ENCODE measurements at places on chromosomes 2 and 18.

GRCh38 chr2:102266204-102266603 lies 45.2 kb upstream of the IL1RL1 start:
- DNase-seq: no peak

- no peak for DNase-seq
Measured at GRCh38 chr18:73752546-73752945, 395.1 kb downstream of the FBXO15 start.

DNA sequence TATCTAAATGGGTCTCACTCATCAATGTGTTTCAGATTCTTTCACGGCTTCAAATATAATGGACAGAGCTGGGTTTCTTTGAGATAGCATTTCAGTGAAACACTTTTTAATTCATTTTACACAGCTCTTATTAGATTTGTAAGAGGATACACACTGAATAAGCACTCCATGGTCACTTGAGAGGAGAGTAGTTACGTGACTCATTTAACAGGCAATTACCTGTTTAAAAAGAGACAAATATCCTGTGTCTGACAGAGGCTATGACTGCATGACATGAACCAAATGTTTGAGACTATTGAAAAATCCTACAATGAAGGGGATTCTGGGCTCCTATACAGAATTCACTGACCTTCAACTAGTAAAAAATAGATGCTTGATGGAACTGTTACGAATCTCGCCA lies 786.9 kb downstream of the EPHA4 start:
- DNase-seq: no peak

DNA sequence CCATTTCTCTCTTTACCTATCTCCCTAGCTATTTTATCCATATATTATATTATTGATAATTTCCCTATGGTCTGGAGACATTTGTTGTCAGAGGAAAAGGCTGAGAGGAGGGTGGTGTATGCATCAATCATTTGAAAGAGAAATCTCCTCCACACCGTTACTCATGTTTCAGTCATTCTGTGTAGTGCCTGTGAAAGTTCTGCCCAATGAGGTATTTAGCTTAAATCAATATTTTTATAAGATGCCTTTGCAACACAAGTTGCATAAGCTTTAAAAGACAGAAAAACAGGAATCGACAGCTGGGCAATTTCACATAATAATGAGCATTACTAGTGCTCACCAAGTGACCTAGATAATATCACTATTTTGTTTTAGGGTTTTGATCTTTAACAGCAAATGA lies 363.7 kb upstream of the FSIP2 start:
- no peak for DNase-seq

DNA sequence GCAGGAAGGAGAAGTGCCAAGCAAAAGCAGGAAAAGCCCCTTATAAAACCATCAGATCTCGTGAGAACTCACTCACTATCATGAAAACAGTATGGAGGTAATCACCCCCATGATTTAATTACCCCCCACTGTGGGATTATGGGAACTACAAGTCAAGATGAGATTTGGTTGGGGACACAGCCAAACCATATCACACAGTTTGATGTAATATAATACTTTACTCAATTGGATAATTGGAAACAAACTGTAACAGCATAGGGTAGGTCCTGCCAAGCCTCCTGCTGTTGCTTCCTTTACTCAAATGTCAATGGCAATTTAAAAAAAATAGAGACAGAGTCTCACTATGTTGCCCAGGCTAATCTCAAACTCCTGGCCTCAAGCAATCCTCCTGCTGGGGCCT lies 15.5 kb upstream of the METTL21A start:
- no peak for DNase-seq

GRCh38 chr18:54765636-54766375 lies 62.5 kb upstream of the RAB27B start:
- no peak for DNase-seq

GRCh38 chr18:40676668-40677067 lies 1278.4 kb upstream of the PIK3C3 start:
- DNase-seq: no peak

DNA sequence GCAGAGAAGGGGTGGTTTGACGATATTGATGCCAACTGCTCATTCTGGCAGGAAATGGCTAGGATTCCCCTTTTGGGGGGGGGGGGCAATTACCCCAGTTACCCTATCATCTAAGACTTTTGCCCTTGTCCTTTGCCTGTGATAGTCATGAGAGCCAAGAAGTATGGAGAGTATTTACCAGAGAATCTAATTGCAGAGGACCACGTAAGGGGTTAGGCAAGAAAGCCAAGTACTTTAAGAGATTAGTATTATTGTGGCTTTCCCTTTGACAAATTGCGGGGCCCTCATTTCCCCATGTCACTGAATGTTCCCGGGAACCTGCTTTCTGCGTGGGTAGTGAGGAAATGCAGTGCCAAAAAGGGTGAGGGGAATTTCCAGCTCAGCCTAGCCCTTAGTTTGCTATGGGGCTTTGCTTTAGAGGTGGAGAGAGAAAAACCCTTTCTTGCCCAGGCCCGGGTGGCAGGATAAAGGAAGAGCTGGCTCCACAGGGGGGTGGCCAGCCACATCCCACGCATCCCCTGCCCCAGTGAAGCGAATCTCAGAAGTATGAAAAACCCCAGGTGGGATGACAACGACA lies 1.5 kb downstream of the AQP4 start:
- DNase-seq: no peak

DNA sequence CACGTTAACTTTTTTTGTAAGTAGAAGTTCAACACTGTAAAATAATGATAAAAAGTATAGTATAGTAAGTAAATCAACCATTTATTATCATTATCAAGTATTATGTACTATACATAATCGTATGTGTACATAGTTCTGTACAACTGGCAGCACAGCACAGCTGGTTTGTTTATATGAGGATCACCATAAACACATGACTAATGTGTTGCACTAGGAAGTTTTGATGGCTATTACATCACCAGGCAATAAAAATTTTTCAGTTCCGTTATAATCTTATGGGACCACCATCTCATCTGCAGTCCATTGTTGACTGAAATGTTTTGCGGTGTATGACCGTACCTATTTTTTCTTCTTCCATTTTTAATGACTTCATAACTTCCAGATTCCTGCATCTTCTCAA lies 39.2 kb upstream of the ZNF385B start:
- DNase-seq: no peak

- no peak for DNase-seq
Measured at GRCh38 chr2:55052129-55053061, 2.1 kb upstream of the RTN4 start.

- DNase-seq: no peak
Measured at GRCh38 chr2:152251811-152252210, 76.2 kb upstream of the STAM2 start.

GRCh38 chr2:96325041-96325883 lies at the start of gene ITPRIPL1:
ITPRIPL1 (plus strand) TSS chr2:96325317; CDS start chr2:96325840, 523 bp downstream.
- DNase-seq: no peak

DNA sequence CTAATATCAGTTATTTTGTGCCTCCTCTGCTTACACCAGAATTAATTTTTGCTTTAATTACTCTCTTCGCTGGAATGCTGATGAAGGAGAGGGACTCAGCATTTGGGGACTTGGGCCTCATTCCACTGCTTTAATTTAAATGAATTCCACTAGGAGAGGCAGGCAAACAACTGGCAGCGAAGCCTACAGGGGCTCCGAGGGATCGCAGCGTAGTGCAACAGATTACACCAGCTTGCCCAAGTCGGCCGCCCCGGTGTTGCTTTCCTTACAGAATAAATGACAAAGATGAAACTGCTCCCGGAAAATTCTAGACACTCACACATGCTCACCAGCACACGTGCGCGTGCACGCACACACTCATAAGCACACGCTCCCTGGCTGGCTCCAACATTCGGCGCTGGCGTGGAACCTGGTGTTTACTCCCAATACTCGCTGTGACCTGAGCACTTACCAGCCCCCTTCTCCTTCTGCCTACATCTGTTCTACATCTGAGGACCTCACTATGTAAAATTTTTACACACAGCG lies 175.4 kb downstream of the ZNF521 start:
- DNase-seq: no peak

DNA sequence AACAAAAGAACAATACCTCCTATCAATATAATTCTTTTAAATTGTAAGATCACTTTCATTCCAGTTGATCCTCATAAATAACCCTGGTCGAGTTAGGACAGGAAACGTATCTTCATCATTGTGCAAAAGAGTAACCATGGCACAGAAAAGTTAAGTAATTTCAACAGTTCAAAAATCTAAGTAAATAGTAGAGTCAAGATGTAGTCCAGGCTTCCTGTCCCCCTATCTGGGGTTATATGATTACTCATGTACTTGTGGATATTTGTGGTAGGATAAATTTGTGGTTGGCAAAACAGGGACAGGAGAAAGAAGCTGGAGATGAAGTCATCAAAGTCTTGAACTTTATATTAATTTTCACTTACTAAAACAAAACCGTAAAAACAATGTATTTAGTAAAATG lies 772.6 kb downstream of the TSN start:
- no peak for DNase-seq

GRCh38 chr2:154452906-154453493 lies 245.5 kb upstream of the KCNJ3 start:
- no peak for DNase-seq

DNA sequence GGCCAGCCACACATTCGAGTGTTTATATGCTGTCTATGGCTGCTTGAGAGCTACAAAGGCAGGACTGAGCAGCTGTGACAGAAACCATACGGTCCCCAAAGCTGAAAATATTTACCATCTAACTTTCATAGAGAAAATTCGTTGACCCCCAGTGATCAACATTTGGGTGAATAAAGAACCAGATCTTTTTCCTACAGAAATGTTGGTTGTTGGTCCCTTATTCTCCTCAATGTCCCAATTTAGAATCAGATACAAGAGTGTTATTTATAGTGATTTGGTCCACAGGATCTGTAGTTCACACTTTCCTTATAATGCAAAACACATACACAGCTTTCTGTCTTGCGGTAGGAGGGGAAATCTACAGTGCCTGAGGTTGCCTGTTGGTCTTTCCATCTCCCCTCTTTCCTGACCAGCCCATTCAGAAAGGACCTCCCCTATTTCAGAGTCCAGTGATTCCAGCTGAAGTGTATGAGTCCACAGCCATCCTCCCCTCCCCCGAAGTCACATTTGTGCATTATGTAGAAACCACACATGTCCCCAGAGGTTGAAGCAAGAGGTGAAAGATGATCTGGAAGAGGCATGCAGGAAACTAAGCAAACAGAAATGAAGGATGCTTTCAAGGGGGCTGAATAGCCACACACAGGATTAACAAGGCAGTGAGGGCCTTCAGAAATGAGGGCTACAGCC lies 61.9 kb downstream of the SPRED2 start:
- DNase-seq: no peak

GRCh38 chr2:142585785-142586184 lies 291.7 kb upstream of the KYNU start:
- no peak for DNase-seq

GRCh38 chr18:7840411-7840810 lies 273.3 kb downstream of the PTPRM start:
- DNase-seq: no peak

- DNase-seq: no peak
Measured at GRCh38 chr2:12884713-12885282, 168.1 kb downstream of the TRIB2 start.

GRCh38 chr2:89833116-89833779 lies 1141.8 kb downstream of the RPIA start:
- DNase-seq: no peak

- DNase-seq: no peak
Measured at GRCh38 chr18:51711298-51711889, 513.9 kb upstream of the MEX3C start.

DNA sequence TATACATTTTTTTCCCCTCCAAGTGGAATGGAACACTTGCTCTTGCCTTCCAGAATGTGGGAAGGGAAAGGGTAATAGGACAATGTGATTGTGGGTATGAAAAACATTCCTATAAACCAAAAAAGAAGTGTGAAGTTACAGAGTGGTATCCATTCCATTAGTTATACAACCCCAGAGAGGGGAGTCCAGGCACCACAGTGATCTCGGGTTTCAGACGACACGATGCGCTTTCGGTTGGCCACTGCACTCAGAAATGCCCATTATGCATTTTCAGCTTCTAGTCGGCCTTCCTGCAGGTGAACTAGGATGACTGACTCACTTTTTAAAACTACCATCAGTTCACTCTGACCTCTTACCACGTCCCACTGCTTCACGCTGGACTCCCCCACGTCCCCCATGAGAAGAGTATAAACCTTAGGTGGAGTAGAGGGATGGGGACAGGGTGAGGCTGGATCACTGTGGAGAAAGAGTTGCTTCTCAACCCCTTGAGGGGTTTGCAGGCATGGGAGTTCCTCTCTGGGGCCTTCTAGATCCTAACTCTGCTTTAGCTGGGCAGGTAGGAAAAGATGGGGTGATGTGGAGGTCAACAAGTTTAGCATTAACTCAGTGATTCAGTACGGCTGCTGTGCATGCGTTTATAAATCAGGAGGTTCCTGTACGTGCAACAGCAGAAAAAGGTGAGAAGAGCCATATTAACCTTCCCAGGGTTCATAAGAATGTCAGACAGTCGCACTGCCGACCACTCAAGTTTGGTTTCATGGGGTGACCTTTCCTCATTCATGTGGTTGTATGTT lies 50.5 kb downstream of the ZNF532 start:
- DNase-seq: no peak

- DNase-seq: no peak
Measured at GRCh38 chr2:237459741-237460174, 27.3 kb upstream of the MLPH start.

GRCh38 chr2:26562811-26563645 lies 78.1 kb downstream of the CIB4 start:
- no peak for DNase-seq

GRCh38 chr2:60230037-60230436 lies 323.4 kb downstream of the BCL11A start:
- no peak for DNase-seq

DNA sequence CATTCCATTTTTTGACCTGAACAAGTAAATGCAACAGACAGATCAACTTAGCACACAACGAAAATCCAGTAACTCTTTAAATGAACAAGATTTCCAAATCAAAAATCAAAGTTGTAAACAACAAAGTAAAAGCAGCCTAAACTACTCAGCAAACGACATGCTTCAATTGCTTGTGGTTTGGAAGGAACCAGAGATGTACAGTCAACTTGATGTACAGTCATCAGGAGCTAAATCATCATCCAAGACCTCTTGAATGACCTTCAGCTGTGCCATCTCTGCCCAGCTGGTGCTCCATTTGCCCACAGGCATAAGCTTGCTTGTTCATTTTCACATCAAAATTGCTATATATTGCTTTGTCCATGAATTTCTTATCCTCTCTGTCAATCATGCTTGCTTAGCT lies 109.8 kb downstream of the UPP2 start:
- no peak for DNase-seq

- no peak for DNase-seq
Measured at GRCh38 chr2:182545420-182546167, 118.8 kb upstream of the PDE1A start.

DNA sequence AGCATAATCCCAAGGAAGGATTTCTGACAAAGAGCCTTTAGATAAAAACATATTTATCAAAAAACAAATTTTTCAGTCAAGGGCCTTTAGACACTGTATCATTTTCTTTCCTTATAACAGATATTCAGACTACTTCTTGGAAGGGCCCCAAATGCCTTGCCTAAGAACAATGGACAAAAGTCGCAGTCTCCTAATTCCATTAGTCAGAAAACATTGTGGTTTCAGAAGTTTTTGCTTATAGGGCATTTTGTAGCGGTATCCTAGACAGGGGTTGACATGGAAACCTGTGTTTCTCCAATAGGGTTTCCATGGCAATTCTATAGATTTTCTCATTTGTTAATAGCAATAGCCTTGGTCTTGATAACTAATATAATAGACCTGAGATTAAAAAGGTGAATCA lies 36.7 kb upstream of the AGPS start:
- DNase-seq: no peak

- no peak for DNase-seq
Measured at GRCh38 chr2:47075361-47076125, 79.6 kb downstream of the STPG4 start.

- no peak for DNase-seq
Measured at GRCh38 chr2:108585436-108585835, 51.2 kb downstream of the LIMS1 start.
